ELR (cell line): ENCODE measurements at places on chromosomes 1 and 21.

- no peak for DNase-seq
These were observed 283.4 kb upstream of the ZRANB2 start for GRCh38 chr1:71364236-71364635.

- no peak for DNase-seq
These were observed 30.2 kb downstream of the AK4 start for GRCh38 chr1:65178235-65178634.

GRCh38 chr1:143720087-143721023 lies 251.4 kb downstream of the FAM72C start:
- DNase-seq = no peak

DNA sequence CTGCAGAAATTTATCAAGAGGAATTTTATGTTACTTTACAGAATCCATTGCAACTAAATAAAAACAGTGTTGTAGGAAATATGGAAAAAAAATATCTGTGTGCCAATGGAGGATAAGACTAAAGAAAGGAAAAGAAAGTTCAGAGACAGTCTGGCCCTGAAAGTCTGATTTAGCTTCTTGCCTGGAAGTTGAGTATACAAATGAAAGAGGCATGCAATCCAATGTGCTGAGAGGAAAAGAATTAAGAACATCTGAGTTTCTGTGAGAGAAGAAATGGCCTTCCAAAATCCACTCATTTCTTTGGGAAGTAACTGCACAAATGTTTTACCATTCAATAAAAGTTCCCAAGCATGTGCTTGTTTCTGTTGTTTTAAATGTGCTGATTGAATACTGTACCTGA lies 65.1 kb downstream of the LHX9 start:
- DNase-seq = no peak

- no peak for DNase-seq
These were observed 9.5 kb downstream of the TFF3 start for GRCh38 chr21:42305707-42306147.

- DNase-seq = no peak
These were observed 46.9 kb upstream of the LIN9 start for GRCh38 chr1:226355669-226356551.

DNA sequence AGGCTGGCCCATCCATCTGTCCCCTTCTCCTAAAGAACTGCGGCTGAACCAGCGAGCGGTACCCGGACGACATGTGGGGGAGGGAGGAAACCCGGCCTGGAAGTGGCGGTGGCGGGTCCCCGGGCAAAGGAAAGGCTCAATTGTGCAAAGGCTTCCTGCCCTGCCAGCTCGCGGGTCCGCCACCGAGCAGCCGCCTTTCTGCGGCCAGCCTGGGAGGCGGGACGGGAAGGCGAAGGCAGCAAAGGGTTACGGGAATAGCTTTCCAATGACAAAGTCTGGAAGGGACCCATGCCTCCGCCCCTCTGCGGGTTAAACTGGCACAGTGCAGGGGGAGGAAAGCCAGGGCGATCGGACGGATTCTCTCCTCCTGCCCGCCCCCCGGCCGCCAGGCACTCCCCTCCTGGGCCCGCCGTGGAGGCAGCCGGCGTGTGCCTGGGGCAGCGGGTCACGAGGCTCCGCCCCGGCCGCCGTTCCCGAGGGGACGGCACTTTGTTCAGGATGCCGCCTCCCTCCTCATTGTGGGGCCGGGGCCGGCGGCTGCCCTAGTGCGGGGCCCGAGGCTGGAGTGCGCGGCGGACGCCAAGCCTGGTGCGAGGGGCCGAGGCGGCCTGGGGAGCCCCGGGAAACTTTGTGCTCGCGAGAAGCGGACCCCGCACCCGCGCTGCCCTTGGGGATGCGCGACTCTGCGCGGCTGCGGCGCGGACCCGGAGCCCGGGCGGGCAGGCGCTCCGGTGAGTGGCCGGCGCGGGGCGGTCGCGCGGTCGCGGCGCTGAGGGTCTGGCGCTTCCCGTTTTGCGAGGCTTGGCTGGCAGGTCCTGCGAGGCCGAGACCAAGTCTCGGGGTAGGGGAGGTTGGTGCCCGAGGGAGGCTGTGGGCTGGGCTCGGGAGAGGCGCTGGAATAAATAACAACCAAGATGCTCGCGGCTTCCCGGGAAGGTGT lies at the start of gene NAV1:
TSS of gene NAV1 (plus strand) at position 516 of the 940 bp plus-strand sequence. CDS start 83,758 bp downstream, outside the sequence.
- peak; percentile 93 for DNase-seq

DNA sequence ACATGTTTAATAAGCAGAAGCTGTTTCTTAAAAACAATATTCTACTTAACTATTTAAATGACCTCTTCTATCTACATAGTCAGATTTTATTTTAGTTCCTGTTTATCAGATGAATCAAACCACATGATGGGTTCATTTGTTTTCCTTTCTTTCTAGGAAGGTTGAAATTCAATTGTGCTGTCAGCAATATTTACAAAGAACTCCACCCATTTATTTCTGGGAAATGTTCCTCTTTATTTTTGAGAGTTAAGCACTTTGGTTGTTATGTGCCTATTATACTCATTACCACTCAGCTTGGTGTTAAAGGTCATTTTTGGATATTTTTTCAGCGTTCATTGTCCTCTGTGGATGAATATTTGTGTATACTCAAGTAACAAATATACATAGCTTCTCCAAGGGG lies 84.9 kb downstream of the C4BPA start:
- no peak for DNase-seq

- DNase-seq = peak; percentile 41
These were observed 1.1 kb downstream of the COL9A2 start for GRCh38 chr1:40315795-40316594.

GRCh38 chr21:46607636-46608035 lies 2.8 kb upstream of the S100B start:
- no peak for DNase-seq
